Daoy (cell line): ENCODE measurements at places on chromosomes 5 and 9. TPM values are rescaled to one million over a fixed set of nuclear protein-coding genes. Genes with fewer than 3 reads are reported as not detected.

SOX30 gene
- total RNA-seq: 0.11 TPM in 1 of 2 replicates, not detected in the other

FKTN gene
- total RNA-seq: 17.7 and 24.4 TPM in 2 replicates

RORB gene
- 2.9 and 3.5 TPM in 2 replicates for total RNA-seq

FAM153A gene
- not detected in 2 replicates for total RNA-seq

AGXT2 gene
- total RNA-seq: not detected in 2 replicates

HBEGF gene
- 68.9 and 81.9 TPM in 2 replicates for total RNA-seq

ANKRD20A1 gene
- 0.15 and 1.3 TPM in 2 replicates for total RNA-seq

SLC4A9 gene
- not detected in 2 replicates for total RNA-seq

LHX3 gene
- not detected in 2 replicates for total RNA-seq

GRCh38 chr9:72646061-72646460 lies 124.7 kb downstream of the TMC1 start:
- DNase-seq: no peak

DNA sequence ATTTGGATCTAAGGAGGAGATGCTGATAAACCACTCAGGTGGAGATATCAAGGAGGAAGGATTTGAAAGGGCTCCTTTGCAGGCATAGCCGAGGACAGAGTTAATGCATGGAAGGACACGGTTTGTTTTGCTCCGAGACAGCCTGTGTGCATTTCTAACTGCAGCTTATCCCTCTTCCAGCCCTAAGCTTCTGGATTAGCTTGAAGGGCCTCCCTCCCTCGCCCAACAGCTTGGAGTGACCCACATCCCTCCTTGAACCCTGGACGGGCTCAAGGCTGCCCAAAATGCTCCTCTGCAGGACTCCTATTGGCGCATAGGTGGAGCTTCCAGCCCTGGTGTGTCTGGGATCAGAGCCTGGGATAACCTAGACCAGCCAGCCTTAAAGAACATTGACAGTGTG lies 66.7 kb downstream of the PPARGC1B start:
- no peak for DNase-seq

- DNase-seq: no peak
These were observed 2.6 kb downstream of the BASP1 start for GRCh38 chr5:17219992-17220391.

GRCh38 chr9:108631496-108632285 lies 224.1 kb downstream of the ACTL7B start:
- no peak for DNase-seq

DNA sequence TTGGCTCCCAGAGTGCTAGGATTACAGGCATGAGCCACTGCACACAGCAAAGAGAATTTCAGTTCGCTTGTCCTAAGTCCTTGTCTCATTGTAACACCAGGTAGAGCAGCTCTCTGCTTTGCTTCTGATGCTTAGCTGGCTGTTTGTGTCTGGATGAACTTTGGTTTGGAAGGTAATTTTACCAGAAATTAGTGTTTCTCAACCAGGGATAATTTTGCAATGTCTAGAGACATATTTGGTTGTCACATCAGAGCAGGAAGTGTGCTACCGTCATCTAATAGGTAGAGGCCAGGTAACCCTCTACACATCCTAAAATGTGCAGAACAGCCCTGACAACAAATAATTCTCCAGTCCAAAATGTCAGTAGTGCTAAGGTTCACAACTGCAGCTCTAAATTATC lies 108.8 kb downstream of the SNX18 start:
- DNase-seq: no peak

- DNase-seq: peak; percentile 3
These were observed 112.8 kb upstream of the CTNND2 start for GRCh38 chr5:12017007-12017406.

DNA sequence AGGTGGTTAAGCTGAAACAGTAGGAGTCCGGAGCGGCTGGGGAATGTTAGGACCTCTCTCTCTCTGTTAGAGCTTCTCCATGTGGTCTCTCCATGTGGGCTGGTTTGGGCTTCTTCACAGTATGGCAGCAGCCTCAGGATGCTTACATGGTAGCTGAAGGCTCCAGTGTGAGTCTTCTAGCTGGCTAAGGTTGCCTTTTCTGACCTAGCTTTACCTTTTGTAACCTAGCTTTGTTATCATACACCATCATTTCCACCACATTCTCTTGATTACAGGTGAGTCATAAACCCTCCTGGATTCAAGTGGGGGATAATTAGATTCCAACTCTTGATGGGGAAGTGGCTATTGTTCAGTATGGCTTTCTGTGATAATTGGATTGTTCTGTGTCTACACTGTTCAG lies 98.5 kb downstream of the MTREX start:
- DNase-seq: no peak

- peak; percentile 49 for DNase-seq
These were observed 628 bp downstream of the PPP2R2B start for GRCh38 chr5:146877783-146878475.

DNA sequence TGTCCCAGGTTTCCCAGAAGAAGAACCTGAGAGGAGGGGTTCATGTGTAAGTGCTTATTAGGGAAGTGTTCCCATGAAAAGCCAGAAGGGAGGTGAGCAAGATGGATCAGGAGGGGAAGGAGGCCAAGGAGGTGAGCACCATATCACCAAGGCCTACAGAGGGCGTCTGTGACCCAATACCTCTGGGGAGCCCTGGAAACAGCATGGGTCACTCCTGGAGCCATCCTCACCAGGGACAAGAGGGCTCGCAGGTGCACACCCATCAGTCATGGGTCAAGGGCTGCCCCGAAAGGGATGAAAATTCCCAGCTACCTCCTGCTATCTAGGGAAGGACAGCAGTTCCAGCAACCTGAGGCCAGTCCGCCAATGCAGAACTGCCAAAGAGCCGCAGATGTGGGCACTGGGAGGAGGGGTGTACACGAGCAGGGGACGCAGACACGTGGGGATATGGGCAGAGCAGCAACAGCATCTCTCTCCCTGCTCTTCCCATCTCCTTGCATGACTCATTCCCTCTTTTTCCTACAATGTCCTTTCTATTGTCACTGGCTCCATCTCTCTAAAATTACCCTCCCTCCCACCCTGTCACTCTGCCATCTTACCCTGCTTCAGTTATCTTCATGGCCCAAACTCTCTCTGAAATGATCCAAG lies 167.6 kb upstream of the FSTL4 start:
- no peak for DNase-seq

DNA sequence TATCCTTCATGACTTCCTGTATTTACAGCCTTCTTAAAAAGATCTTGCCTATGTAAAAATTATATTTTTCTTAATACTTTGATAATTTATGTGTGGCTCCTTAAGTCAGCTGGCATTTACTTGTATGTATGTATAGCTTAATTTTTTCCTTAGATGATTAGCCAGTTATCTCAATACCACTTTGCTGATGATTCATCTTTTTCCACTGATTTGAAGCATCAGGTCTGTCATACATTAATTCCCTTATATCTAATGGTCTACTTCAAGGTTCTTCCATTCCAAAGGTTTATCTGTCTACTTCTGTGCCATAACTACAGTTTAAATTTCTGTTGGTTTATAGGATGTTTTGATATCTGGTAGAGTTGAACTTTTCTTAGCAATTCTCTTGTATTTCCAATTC lies 44.9 kb upstream of the MTMR12 start:
- no peak for DNase-seq

- no peak for DNase-seq
These were observed 137.1 kb downstream of the CAAP1 start for GRCh38 chr9:26755476-26755875.

- no peak for DNase-seq
These were observed 196.2 kb downstream of the DIRAS2 start for GRCh38 chr9:90446200-90446948.

- no peak for DNase-seq
These were observed 40.7 kb downstream of the ASTN2 start for GRCh38 chr9:117374076-117374725.

DNA sequence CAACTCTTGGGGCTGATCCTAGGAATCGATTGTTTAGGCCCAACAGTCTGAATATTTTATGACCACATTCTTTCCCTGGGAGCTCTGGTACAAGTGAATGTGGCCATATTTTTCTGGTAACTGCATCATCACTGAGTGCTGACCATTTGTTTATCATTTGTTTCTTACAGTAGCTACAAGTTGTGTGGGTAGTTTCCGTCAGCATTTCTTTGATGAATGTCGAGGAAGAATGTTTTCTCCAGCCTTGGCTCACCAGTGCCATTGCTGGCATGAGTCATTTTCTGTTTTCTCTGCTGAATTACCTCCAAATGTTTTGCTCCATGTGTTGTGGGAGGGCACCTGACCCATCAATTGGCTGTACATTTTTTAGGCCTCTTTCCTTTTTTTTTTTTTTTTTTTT lies 14.1 kb upstream of the CARD19 start:
- DNase-seq: no peak

DNA sequence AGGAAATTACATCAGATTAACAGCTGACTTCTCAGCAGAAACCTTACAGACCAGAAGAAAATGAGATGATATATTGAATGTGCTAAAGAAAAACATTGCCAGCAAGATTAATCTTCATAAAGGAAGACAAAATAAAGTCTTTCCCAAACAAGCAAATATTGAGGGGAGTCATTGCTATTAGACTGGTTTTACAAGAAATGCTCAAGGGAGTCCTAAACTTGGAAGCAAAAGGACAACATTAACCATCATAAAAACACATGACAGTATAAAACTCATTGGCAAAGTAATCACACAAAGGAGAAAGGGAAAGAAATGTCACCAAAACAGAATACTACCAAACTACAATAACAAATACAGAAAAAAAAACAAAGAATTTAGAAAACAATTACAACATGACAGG lies 101.7 kb downstream of the FBXL17 start:
- no peak for DNase-seq

DNA sequence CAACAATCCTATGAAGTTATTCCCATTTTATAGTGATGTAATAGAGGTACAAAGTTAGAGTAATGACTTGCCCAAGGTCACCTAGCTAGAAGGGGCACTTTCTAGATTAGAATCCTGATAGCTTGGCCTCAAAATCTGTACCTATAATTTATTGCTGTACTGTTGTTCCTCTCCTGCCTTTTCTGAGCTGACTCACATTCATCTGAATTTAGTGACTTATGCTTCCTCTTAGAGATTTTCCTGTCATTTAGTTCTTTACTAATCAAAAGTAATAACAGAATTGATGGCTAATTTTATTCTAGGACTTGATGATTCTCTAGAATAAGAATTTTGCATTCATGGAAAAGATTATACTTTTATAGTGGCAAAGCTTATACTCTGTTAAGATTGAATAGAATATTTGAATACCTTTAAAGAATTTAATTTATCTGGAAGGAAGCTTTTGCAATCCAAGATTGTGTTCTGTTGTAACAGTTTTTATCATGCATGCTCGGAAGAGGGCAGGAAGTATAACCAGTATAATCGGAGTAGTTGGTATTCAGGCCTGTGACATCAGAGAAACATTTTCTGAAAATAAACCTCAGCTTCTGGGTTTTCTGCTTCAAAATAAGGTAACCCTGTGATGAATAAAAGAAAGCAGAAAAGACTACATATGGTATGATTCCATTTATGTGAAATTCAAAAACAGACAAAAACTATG lies 21.3 kb downstream of the CYSTM1 start:
- DNase-seq: no peak

GRCh38 chr5:111387361-111387760 lies 125.0 kb downstream of the STARD4 start:
- DNase-seq: no peak

DNA sequence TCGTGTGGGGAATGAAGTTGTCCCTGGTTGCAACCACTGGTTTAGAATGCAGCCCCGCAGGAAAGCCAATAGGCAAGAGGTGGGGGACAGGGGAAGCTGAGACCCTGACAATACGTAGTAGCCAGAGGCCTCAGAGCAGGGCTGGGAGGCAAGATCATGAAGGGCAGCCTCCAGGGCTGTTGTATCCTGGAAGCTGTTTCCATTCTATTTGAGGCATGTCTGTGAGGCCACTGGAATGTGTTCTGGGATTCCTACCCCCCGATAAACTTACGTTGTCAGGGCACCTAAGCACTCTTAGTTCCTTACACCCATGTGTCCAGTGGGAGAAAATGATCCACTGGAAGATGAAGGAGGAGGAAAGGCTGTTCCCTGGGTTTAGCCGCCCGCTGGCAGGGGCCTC lies 177.3 kb downstream of the CFAP90 start:
- no peak for DNase-seq

DNA sequence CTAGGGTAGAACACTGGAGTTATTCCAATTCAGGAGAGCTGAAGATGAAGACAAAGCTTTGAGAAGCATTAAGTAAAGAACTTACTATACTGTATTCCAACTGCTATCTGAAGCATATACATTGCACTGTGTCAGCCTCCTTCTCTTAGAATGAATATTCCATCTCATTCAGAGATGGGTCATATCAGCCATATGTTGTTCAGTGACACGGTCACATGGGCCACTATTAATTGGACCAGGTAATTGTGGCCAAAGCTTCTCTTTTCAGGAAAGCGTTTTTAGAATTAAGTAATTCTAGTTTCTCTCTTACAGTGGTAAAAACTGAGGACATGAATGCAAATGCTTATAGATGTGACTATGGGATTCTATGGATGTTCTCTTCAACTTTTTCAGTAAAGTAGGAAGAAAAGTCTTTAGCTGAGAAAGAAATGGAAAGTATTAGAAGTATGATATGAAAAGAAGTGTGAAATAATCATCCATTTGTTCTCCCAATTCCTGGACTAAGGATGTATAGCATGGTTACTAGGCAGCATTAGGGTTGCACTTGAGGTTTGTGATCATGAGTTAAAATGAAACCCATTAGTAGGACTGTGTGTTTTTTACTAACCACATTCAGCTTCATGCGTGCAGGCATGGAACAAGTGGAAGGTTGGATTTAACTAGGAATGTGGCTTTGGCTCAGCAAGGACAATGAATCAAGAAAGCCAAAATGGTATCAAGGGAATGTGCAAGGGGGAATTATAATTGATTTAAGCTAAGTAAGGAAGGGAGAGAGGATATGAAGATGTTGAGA lies 40.9 kb downstream of the CETN3 start:
- DNase-seq: no peak

- DNase-seq: no peak
These were observed 583.5 kb upstream of the TUSC1 start for GRCh38 chr9:26261503-26262330.

- DNase-seq: no peak
These were observed 84.5 kb upstream of the PUM3 start for GRCh38 chr9:2928411-2928810.

GRCh38 chr5:67077296-67077695 lies 119.3 kb downstream of the CD180 start:
- DNase-seq: no peak

DNA sequence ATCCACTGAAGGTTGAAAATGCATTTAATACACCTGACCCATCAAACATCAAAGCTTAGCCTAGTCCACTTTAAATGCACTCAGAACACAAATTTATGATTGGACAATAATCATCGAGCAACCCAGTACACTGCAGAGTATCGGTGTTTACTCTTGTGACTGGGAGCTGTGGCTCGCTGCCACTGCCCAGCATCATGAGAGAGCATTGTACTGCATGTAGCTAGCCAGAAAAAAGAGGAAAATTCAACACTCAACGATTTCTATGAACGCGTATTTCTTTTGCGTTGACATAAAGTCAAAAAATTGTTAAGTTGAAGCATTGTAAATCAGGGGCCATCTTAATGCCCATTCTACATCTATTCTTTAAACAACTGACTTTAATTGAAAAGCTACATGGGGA lies 95.1 kb upstream of the CD180 start:
- no peak for DNase-seq

GRCh38 chr9:79334711-79335110 lies 237.1 kb upstream of the TLE4 start:
- no peak for DNase-seq
